Islet precursor cell (in vitro differentiated cells): ENCODE measurements at places on chromosomes 4 and X.

GRCh38 chr4:87014284-87014782 is 79.5 kb downstream of the AFF1 start:
- no peak for DNase-seq

GRCh38 chr4:157779081-157779480 is 393.7 kb downstream of the GASK1B start:
- DNase-seq, result no peak

DNA sequence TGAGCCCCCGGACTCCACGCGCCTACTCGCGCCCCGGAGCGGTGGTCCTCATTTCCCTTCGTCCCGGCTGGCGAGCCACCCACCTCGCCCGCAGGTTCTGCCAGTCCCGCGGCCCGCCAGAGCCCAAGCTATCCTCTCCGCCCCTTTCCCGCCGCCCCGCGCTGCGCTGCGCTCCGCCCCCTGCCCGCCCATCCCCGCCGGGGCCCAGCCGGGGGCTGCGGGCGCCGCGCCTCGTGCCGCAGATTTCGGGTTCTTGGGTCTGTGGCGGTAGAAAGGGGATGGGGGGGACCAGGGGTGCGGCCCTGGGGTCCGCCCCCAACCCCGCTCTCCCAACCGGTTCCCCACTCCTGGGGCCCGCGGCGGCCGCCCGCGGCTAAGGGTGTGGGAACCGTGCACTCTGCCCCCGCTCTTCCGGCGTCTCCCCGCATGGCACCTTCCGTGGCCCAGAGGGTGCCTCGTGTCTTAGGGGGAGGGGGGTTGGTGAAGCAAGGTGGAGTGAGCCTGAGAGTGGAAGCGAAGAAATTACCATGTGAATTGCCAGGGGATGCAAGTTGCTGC is 650.8 kb upstream of the DIPK2B start:
- peak; percentile 79 for DNase-seq

GRCh38 chrX:139739138-139739537 is 31.2 kb upstream of the MCF2 start:
- DNase-seq, result no peak

DNA sequence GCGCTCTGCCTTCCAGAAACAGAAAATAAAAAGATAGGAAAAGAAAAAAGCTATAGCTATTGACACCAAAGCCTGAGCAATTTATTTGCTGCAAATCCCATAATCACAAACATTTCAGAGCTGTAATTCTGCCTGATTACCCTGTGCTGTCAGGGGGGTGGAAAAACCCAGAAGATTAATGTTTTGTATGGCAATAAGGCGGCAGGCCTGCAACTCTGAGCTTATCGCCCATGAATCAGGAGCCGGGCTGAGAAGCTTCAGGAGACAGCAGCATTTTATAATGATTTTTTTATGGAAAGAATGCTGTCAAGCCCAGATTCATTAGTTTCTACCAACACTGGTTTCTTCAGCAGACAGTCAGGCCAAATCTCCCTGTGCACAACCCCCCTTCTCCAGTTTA is 82.6 kb upstream of the TMEM164 start:
- no peak for DNase-seq

- peak; percentile 44 for DNase-seq
These were observed 8.2 kb downstream of the MSANTD1 start for GRCh38 chr4:3257103-3257555.

GRCh38 chr4:103097112-103097511 is 2.5 kb downstream of the BDH2 start:
- DNase-seq, result no peak

- no peak for DNase-seq
These were observed 1408.0 kb downstream of the PCDH18 start for GRCh38 chr4:136124251-136124745.

DNA sequence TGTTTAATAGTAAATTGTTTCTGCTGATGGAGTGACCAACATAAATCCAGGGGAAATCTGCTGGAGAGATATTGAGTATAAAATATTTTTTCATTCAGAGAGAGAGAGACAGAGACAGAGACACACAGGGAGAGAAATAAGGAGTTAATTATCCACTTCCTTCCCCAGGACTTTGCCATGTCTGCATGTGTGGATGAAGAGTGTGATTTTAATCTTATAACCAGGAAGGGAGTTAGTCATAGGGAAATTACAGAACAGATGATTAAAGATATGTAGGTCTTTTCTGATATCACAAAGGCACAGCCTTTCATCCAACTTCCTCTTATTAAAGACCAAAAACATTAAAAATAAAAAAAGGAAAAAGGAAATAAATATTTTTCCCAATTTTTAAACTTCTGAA is 526.3 kb downstream of the SPRY1 start:
- DNase-seq, result no peak

GRCh38 chrX:31209005-31209628 is 137.3 kb upstream of the FTHL17 start:
- DNase-seq, result no peak

DNA sequence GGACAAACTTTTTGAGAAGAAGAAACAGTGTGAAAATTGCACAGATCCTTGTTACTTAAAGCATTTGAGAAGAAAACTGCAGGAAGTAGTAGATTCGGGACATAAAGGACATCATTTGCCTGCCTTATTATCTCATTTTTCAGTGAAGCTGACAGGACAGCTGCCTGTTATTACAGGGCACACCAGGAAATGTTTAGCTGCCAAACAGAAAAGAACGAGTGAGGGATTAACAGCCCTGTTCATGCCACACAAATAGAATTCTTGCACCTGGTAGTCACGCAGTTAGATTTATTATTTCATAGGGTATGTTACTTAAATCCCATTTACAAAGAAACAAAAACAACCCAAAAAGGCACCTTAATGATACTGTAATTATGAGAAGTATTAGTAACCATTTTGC is 100.6 kb downstream of the CHIC2 start:
- peak; percentile 3 for DNase-seq

DNA sequence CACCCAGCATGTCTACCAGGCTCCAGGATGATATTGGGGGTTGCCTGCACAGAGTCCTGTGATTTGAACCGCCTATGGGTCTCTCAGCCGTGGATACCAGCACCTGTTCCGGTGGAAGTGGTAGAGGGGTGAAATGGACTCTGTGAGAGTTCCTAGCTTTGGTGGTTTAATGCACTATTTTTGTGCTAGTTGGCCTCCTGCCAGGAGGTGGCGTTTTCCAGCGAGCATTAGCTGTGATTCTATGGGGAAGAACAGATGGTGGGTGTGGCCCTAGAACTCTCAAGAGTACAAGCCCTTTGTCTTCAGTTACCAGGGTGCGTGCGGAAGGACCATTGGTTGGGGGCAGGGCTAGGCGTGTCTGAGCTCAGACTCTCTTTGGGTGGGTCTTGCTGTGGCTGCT is 316.9 kb upstream of the AMOT start:
- DNase-seq, result no peak

DNA sequence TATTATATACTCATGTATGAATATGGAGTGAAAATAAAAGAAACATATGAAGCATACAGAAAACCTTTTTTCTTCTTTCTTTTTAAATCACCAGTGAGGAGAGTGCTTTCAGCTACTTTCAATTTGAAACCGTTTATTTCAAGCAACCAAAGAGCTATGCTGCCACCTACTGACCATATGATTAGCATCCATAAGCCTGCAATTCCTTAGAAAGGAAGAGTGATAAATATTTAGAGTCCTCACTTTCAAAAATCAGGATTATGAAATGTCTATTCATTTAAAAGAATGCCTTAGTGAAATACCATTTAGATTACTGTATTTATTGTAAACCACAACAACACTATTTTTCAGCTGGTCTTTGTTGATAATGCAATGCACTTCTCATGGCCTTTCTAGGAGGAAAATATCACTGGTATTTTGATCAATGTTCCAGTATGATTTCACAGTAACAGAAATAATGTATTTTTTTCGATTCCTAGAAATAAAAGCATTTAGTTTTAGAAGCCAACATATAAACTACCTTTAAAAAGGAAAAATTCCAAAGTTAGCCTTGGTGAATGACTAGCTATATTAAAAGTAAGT is 667.6 kb downstream of the PCDH18 start:
- DNase-seq, result peak; percentile 50

DNA sequence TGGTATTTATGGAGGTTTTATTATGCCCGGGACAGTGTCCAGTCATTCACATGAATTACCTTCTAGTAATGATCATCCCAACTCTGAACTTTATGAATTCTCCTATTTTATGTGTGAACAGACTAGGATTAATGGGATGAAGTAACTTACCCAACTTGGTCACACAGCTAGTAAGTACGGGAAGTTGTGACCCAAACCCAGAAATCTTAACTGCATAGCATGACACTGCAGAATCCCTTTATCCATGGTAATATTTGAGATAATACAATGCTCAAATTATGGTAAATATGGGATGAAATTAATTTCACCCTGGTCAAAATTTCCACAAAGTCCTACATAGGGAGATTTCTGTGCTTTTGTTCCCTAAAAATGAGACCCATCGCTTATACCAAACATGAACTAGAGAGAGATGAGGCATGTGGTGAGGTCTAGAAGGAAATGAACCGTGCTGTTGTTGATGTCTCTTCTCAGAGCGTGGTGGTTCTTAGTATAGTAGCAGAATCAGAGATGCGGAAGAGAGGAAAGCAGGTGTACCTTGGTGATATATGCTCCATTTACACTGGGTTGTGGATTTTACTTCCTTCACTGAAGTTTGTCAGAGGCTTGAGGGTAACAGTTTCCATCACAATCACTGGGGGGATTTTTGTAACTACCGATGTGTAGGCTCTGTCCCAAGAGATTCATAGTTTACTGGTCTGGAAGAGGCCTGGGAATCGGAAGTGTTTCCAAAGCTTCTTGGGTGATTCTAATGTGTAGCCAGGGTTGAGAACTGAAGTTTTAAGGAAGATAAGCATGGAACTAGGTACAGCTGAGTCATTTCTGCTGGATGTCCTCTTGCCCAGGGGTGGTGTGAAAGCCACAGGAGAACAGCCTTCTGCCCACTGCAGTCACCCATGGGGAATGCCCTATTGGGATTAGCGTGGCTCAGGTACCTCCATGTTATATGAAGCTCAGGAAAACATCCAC is 30.2 kb upstream of the FAM9C start:
- no peak for DNase-seq

GRCh38 chr4:17523662-17524061 is 8.7 kb downstream of the CLRN2 start:
- DNase-seq, result no peak

DNA sequence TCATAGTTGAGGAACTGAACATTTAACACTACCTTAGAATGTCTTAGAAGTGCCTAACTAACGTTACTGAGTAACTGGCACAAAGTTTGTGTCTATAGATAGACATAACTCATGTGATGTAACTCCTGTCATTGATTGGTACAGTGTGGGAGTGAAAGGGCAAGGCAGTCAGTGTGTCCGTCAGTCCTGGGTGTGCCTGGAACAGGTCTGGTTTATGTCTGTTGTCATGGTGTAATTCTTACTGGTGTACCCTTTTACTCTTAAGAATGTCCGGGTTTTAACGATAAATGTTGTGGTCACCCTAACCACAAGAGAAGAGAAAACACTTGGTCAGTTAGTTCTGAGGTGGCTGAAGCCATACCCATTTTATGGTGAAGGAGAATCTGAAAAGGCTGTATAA is 93.1 kb upstream of the ESX1 start:
- no peak for DNase-seq
